ENCODE measurements at places on chromosomes 7 and 10.

DNA sequence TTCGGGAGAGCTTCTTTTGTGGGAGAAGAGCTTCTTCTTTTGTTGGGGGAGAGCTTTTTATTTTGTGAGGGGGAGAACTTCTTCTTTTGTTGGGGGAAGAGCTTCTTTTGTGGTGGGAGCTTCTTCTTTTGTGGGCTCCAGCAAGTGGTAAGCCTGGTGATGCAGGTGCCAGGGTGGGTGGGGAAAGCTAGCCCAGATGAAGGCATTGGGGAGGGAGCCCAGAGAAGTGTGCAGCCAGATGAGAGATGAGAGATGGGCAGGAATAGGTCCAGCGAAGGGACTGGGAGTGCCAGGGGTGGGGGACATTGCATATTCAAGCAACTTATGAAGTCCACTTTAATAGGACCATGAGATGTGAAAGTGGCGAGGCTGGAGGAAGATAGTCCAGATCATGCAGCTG lies 9.7 kb downstream of the ADRA2A start:
- no peak for DNase-seq

DNA sequence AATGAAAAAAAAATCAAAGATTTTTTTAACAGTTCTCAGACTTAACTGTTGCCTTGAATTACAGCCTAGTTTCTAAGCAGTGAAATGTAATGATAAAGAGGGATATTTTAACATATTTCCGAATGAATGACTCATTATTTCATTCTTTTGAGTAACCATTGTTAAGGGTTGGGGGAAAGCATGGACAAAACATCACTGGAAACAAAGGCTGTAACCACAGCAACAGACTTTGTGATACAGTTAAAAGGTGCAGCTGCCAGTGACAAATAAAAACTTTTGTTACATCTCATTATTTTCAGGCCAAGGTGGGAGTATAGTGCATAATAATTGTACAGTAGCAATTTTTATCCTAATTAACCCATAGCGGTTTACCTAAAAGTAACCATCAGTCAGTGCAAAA lies 172.6 kb downstream of the LRRTM3 start:
- DNase-seq: no peak

- no peak for DNase-seq
These were observed 121.6 kb upstream of the SDK1 start for GRCh38 chr7:3179456-3179855.

GRCh38 chr10:86962136-86962980 lies 4.0 kb downstream of the SNCG start:
- DNase-seq: no peak

GRCh38 chr7:156792611-156793010 lies 100.4 kb downstream of the LMBR1 start:
- no peak for DNase-seq
